ENCODE measurements at places on chromosomes 13 and 19.

- H3K4me3 ChIP-seq: no peak overlapping the region
- peaks cover 10% of the 10 kb centered on the region for H3K27me3 ChIP-seq
- no peaks in the 10 kb centered on the region for H3K36me3 ChIP-seq
- H3K4me1 ChIP-seq: no peaks in the 10 kb centered on the region
- no peak for DNase-seq
These were observed 302.8 kb downstream of the MYO16 start for GRCh38 chr13:108932196-108932595.

- no peaks in the 10 kb centered on the region for H3K36me3 ChIP-seq
- DNase-seq: no peak
- no peaks in the 10 kb centered on the region for H3K27me3 ChIP-seq
These were observed at the start of gene CYP4F11 for GRCh38 chr19:15934332-15935078. CYP4F11 (minus strand) TSS chr19:15934529; CDS start chr19:15934408, 121 bp downstream.

DNA sequence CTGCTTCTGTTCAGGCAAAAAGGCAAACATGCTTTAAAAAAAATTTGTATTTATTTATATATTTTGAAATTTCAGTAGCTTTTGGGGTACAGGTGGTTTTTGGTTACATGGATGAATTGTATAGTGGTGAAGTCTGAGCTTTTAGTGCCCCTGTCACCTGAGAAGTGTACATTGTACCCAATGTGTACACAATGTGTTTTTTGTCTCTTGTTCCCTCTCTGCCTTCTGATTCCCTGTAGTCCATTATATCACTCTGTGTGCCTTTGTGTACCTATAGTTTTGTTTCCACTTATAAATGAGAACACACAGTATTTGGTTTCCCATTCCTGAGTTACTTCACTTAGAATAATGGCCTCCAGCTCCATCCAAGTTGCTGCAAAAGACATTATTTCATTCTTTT lies 77.4 kb downstream of the PDS5B start:
- no peak overlapping the region for H3K27ac ChIP-seq
- no peak overlapping the region for H3K4me3 ChIP-seq
- no peaks in the 10 kb centered on the region for H3K4me1 ChIP-seq
- H3K27me3 ChIP-seq: no peaks in the 10 kb centered on the region
- DNase-seq: no peak

DNA sequence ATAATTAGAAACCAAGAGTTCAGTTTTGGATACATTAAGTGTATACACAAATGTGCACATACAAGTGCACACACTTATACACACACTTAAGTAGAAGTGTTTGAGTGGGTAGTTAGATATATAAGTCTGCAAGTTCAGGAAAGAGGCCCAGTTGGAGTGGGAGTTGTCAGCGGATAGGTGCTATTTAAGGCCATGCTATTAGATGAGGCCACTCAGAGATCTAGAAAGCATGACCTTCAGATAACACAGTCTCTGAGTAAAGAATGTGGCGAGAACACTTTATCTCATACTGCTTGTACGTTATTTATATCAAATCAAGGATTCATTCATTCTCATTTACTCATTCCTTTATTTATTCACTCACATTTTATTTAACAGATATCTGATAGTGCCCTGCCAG lies 206.2 kb downstream of the POSTN start:
- H3K27ac ChIP-seq: no peak overlapping the region
- no peak for DNase-seq
- H3K27me3 ChIP-seq: no peaks in the 10 kb centered on the region
- H3K36me3 ChIP-seq: no peaks in the 10 kb centered on the region
- H3K4me3 ChIP-seq: no peak overlapping the region

GRCh38 chr19:38838986-38839761 lies 7.6 kb upstream of the ECH1 start:
- DNase-seq: peak; percentile 18
- H3K4me3 ChIP-seq: no peak overlapping the region
- H3K27me3 ChIP-seq: no peaks in the 10 kb centered on the region
- peak overlapping the region; percentile 99 for H3K27ac ChIP-seq

- H3K36me3 ChIP-seq: no peaks in the 10 kb centered on the region
- H3K4me3 ChIP-seq: no peak overlapping the region
- no peak overlapping the region for H3K27ac ChIP-seq
- no peaks in the 10 kb centered on the region for H3K27me3 ChIP-seq
These were observed 28.5 kb upstream of the FEM1A start for GRCh38 chr19:4763021-4763420.

DNA sequence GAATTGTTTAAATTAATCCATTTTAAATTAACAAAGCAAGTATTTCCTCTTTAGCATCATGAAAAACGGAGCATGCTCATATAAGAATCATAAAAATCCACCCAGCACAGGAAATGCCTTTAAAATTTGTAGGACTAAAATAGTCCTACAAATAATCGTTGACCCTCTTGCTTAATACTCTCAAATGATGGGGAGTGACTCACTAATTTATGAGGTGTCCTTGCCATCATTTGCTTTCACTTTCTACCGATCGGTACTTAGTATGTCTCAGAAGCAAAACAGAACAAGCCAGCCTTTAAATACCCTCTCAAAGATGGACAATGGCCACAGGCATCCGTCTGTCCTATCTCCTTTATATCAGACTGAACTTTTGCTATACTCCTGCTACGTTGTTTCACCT lies 97.2 kb downstream of the SUCLA2 start:
- H3K4me1 ChIP-seq: no peaks in the 10 kb centered on the region
- no peak for DNase-seq
- no peak overlapping the region for H3K27ac ChIP-seq
- H3K4me3 ChIP-seq: no peak overlapping the region
- no peaks in the 10 kb centered on the region for H3K27me3 ChIP-seq
- H3K36me3 ChIP-seq: no peaks in the 10 kb centered on the region

- no peak for DNase-seq
- H3K27me3 ChIP-seq: no peaks in the 10 kb centered on the region
- no peaks in the 10 kb centered on the region for H3K36me3 ChIP-seq
- no peak overlapping the region for H3K4me3 ChIP-seq
- H3K4me1 ChIP-seq: no peaks in the 10 kb centered on the region
- H3K27ac ChIP-seq: no peak overlapping the region
These were observed 3.0 kb upstream of the IL12RB1 start for GRCh38 chr19:18089726-18090125.

- DNase-seq: no peak
- no peaks in the 10 kb centered on the region for H3K36me3 ChIP-seq
- H3K4me1 ChIP-seq: no peaks in the 10 kb centered on the region
- no peaks in the 10 kb centered on the region for H3K27me3 ChIP-seq
These were observed 7.2 kb downstream of the TFDP1 start for GRCh38 chr13:113591750-113592149.

GRCh38 chr19:17680230-17680722 lies 7.9 kb downstream of the UNC13A start:
- no peaks in the 10 kb centered on the region for H3K4me1 ChIP-seq
- H3K27me3 ChIP-seq: peaks cover 46% of the 10 kb centered on the region
- H3K27ac ChIP-seq: no peak overlapping the region
- H3K36me3 ChIP-seq: no peaks in the 10 kb centered on the region
- H3K4me3 ChIP-seq: no peak overlapping the region

DNA sequence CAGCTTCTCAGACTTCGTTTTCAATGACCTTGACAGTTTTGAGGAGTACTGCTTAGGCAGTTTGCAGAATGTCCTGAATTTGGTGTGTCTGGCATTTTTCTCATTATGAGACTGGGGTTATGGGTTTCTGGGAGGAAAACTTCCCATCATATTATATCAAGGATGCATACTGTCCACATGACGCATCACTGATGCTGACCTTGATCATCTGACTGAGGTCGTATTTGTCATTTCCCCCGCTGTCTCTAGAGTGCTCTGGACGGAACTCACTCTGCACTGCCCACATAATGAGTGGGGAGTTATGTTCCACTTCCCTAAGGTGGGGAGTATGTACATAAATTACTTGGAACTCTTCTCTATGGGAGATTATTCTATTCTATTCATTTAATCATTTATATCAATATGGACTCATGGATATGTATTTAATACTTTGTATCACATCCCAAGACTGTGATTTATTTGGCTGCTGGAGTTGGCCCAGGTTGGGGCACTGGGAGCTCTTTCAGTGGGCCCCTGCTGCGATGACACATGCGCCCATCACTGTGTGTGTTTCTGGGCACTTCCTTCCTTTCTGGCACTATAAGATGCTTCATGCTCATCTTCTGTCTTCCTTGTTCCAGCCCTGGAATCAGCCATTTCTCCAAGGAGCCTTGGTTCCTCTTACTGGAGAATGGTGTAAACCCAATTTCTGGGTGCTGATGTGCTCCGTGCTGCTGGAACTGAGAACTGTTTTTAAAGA lies 138.6 kb downstream of the MIPEP start:
- H3K27ac ChIP-seq: peak overlapping the region; percentile 46
- DNase-seq: no peak
- no peaks in the 10 kb centered on the region for H3K27me3 ChIP-seq
- H3K4me3 ChIP-seq: no peak overlapping the region
- peaks cover 35% of the 10 kb centered on the region for H3K4me1 ChIP-seq

- no peak overlapping the region for H3K4me3 ChIP-seq
- H3K27me3 ChIP-seq: no peaks in the 10 kb centered on the region
- H3K27ac ChIP-seq: no peak overlapping the region
- H3K4me1 ChIP-seq: peaks cover 3% of the 10 kb centered on the region
- DNase-seq: no peak
These were observed 59.5 kb downstream of the KLF12 start for GRCh38 chr13:74074723-74075122.

- H3K4me1 ChIP-seq: peaks cover 29% of the 10 kb centered on the region
- H3K36me3 ChIP-seq: no peaks in the 10 kb centered on the region
- H3K4me3 ChIP-seq: no peak overlapping the region
- peaks cover 81% of the 10 kb centered on the region for H3K27me3 ChIP-seq
These were observed 3.1 kb upstream of the TSHZ3 start for GRCh38 chr19:31352296-31352781.

DNA sequence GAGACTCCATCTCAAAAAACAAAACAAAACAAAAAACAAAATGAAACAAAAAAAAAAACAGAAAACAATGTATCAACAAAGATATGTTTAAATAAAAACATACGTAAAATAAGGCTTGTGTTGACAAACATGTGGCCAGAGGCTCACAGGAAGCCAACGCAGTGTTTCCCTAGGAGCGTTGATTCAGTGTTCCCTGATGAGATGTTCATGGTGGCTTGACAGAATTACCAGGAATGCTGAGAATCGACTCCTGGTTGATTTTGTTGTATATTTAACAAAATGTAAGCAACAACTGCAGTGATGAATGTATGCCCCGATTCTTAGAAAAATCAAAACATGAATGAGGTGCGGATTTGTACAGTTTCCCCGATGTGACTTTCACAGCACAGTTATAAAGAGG lies 8.9 kb upstream of the ZNF787 start:
- no peaks in the 10 kb centered on the region for H3K27me3 ChIP-seq
- H3K27ac ChIP-seq: no peak overlapping the region
- H3K36me3 ChIP-seq: no peaks in the 10 kb centered on the region
- no peak overlapping the region for H3K4me3 ChIP-seq
- H3K4me1 ChIP-seq: peaks cover 5% of the 10 kb centered on the region

DNA sequence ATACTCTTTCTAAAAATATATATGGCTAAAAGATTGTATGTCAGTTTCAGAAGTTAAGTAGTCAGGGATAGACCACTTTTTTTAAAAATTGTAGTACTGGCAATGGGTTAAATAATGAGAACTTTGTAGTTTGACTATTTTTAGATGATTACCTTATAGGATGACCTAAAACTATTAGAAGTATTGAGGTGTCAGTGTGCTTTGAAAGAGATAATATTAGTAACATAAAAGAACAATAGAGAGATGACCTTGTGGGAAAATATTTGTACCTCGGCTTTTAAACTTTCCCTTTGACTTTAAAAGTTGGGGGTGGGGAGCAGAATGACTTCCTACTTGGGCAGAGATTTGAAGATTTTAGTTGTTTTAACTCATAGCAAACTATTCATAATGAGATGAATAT lies 48.3 kb downstream of the SLAIN1 start:
- H3K27ac ChIP-seq: no peak overlapping the region
- no peaks in the 10 kb centered on the region for H3K27me3 ChIP-seq
- no peaks in the 10 kb centered on the region for H3K36me3 ChIP-seq
- no peak overlapping the region for H3K4me3 ChIP-seq
- no peaks in the 10 kb centered on the region for H3K4me1 ChIP-seq
- no peak for DNase-seq

- H3K4me3 ChIP-seq: no peak overlapping the region
- DNase-seq: no peak
- no peaks in the 10 kb centered on the region for H3K36me3 ChIP-seq
These were observed 41.0 kb upstream of the TMTC4 start for GRCh38 chr13:100715604-100716003.

- peak overlapping the region; percentile 45 for H3K27ac ChIP-seq
- H3K36me3 ChIP-seq: no peaks in the 10 kb centered on the region
- no peaks in the 10 kb centered on the region for H3K4me1 ChIP-seq
- no peaks in the 10 kb centered on the region for H3K27me3 ChIP-seq
These were observed 116.5 kb upstream of the FBXL3 start for GRCh38 chr13:77143431-77143830.

DNA sequence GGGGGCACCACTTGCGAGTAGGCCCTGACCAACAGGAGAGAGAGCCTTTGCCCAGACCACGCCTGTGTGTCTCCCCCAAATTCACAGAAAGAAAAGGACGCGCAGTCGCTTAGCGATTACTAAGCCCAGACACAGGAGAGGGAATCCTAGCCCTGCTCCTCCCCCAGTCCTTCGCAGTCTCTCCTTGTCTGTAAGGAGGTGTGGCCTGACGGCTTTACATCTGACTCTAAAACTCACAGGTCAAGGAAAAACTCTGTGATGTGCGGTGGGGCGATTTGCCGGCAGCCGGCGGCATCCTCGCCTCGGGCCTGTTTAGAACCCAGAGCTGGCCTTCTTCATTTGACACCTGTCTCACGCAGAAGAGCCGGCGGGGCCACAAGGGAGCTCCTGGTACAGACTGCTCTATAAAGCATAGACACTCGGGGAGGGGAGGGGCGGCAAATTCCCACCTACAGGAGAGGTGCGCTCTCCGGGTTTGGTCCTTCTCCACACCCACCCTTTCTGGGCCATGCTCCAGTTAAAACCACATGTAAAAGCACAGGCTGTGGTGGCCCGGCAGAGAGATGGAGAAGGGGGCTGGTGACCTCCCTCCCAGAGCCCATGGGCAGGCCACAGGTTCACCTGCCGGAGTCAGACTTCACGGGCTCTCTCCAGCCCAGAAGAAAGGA lies 17.8 kb downstream of the GPR12 start:
- no peaks in the 10 kb centered on the region for H3K36me3 ChIP-seq
- no peak overlapping the region for H3K4me3 ChIP-seq
- H3K27me3 ChIP-seq: peaks cover 52% of the 10 kb centered on the region
- no peaks in the 10 kb centered on the region for H3K4me1 ChIP-seq
- H3K27ac ChIP-seq: no peak overlapping the region

DNA sequence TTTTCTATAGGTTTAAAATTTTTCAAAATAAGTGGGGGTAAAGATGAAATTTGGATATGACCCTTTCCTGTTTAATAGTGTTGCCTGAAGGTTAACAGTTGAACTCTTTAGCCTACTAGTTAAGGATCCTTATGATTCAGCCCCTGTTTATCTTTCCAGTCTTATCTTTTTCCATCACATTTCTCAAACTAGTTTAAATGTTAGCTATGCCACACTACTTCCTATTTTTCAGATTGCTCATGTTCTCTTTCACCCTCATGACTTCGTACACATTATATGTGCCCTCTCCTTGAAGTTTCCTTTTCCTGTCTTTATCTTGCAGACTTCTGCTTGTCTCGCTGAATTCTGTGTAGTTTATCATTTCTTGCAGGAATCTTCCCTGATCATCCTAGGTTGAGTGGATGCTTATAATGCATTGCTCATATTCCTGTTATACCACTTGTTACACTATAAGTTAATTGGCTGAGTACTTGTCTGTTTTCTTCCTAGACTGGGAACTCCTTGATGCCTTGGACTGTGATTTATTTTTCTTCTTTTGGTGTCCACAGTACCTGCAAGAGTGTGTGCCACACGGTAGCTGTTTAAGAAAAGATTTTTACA lies 86.7 kb downstream of the FNDC3A start:
- H3K27me3 ChIP-seq: no peaks in the 10 kb centered on the region
- no peaks in the 10 kb centered on the region for H3K4me1 ChIP-seq
- no peak for DNase-seq
- no peaks in the 10 kb centered on the region for H3K36me3 ChIP-seq
- no peak overlapping the region for H3K27ac ChIP-seq

Data from hepatocyte (in vitro differentiated cells).